ENCODE measurements at places on chromosomes 16 and 17. TPM values are rescaled to one million over a fixed set of nuclear protein-coding genes. Genes with fewer than 3 reads are reported as not detected.

DNA sequence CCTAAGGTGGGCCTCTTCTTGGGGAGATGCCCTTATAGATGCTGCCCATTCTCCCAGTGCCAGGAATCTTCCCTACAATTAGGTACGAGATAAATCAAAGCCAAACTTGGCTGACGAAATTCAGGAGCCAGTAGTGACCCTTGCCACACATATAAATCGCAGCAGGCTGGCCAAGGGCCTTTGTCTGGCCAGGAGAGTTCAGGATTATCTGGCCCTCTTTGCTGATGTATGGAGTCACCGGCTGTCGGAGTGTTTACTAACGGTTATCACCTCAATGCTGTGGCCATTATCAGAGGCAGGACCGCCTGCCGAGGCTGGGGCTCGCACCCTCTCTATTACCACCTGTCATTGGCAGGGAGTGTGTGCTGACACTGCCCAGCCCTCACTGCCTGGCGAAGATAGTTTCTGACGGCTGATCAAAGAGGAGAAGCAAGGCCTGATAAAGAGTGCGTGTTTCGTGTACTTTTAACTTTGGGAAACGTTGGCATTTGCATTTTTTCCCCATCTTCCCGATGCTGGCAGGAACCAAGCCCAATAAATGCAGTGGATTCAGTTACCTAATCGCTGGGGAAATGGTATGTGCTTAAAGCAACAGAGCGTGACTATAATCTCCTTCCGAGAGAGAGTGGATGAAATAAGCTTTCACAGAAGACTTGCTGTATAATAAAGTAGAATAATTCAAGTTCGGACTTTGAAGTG is 32.8 kb upstream of the TBX2 start:
- no peak for DNase-seq

- DNase-seq: no peak
Observed at GRCh38 chr16:10971560-10971961, 27.2 kb downstream of the CLEC16A start.

GRCh38 chr16:78372277-78372676 is 272.8 kb downstream of the WWOX start:
- no peak for DNase-seq

DNA sequence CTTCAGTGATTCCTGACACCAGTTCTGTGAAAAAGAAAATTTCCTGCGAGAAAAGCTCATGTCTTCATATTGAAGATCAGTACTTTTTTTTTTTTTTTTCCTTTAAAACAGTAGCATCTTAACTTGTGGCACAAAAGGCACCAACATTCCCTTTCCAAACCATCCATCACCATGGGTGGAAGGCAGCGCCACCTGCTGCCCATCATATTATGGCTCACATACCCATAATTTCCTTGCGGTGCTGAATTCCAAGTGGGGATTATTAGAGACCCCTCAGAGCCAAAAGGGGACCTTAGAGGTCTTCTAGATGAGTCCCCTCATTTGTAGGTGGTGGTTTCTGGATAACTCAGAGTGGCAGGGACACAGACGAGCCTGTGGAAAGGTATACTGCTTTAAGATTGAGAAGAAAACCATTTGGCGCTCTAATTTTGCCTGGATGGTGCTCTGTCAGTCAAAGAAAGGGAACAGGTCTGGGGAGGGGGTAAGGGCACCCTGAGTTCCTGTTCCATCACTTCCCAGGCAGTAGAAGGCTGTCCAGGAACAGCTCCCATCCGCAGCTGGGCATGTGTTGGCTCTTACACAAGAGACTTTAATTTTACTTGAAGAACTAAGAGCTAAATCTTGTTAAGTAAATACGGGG is 7.9 kb upstream of the SOST start:
- DNase-seq: no peak

DNA sequence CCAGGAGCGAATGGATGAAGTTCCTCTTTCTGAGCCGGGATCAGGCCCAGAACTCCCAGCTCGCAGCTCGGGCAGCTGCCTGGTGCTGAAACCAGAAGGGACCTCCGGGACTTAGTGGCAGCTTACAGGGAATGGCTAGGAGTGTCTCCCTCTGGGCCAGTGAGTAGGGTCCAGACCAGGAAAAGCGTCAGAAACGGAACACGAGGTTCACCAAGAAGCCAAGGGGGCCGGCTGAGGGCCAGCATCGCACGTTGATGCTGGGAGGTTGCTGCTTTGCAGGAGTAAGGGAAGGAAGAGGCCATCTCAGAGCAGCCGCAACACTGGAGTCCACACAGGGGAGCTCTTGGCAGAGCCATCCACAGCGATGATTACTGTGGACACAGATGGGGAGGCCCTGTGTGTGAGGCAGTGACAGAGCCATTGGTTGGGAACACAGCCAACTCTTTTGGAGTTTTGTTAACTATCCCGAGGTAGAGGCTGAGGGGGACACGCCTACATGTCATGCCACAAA is 74.0 kb upstream of the CREBBP start:
- DNase-seq: no peak

GRCh38 chr17:10804546-10804945 is 647 bp upstream of the TMEM238L start:
- DNase-seq: no peak

DNA sequence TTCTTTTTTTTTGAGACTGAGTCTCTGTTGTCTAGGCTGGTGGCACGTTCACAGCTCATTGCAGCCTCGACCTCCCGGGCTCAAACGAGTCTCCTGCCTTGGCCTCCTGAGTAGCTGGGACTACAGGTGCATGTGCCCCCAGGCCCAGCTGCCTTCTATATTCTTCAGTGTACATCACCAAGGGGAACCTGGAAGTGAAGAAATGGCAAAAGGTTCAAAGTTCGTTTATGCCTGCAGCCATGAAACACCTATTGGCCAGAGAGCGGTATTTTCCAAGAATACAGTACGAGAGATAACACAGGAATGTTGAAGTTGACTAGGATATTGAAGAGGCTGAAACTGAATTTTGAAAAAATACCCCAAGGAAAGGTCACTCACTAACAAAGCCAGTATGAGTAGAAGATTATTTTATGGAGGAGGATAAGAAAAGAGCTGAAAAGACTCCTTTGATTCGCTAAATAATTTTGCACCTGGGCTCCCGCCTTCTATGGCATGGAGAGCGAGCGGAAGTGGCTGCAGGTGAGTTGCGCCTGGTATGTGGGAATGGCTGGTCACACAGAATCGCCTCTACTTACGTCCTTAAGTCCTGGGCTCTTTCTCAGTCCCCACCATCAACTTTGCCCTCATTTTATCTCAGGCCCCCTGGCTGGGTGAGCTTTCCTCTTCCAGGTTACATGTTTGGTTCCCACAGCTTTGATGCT is 9.8 kb downstream of the ST6GALNAC1 start:
- no peak for DNase-seq

GRCh38 chr16:62963846-62964245 is 927.6 kb upstream of the CDH8 start:
- DNase-seq: no peak

GRCh38 chr16:681746-682427 is 1.7 kb downstream of the STUB1 start:
- DNase-seq: peak; percentile 61

GRCh38 chr17:78818152-78818846 is 22.3 kb downstream of the USP36 start:
- no peak for DNase-seq

DNA sequence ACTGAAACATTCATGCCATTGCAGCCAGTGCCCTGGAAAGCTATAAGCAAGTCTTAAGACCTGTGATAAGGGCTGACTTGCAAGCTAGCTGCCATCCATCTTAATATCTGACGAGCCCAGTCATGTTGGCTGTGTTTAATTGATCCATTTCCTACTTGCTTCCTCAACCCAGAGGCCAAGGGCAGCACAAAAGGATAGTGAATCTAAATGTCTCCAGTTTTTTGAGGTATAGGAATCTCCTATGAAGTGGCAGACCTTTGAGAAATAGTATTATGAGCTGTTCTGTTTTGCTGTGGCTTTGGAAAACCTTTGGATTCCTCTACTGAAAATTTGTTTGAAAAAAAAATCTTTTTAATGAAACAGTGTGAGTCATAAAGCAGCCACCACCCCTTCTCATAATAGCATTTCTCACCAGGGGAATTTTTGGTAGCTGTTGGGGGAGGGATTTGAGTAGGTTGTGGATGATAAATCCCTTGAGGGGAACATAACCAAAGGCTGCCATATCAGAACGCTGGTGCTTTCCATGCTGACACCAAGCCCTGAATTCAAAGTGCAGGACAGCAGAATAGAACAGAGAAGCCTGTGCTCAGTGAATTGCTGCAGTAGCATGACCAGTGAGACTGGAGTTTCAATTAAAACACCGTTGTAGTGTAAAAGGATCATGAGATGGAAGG is 12.9 kb downstream of the ZNRF1 start:
- no peak for DNase-seq

DNA sequence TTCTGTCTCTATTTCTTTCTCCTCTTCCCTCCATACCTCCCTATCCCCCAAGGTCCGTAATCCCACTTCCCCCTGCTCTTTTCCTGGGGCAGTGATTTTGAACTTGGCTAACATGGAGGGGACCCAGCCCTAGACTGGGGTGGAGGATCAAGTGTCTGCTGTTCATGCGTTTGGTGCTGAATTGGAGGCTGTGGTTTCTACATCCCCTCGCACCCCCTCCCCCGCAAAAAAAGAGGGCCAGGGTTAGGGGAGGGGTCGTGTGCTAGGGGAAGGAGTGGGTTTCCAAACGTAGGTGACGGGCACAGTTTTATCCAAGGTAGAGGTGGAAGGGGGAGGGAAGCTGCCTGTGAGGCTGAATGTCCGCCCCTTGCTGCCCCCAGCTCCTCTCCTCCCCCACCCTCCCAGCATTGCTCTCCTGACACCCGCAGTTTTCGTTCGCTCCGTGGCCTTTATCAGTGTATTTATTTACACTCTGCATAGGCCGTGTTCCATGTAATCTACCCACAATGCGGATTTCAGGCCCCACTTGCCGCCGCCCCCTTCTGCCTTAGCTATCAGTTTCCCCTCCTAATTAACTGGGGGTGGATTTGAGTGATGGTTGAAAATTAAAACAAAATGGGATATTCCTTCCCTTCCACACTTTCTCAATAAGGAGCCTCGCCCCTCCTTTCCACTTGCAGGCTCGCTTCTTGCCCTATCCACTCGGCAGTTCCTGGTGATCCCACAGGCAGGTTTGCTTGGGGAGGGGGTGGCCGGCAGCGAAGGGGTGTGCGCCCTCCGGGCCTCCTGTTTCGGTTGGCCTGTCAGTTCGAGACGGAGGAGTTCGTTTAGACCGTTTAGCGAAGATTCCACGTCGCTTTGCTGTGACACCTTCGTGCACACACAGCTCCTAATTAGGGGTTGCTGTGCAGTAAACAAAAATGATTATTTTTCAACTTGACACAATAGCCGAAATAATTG is 2.0 kb downstream of the GNAO1 start:
- no peak for DNase-seq

DNA sequence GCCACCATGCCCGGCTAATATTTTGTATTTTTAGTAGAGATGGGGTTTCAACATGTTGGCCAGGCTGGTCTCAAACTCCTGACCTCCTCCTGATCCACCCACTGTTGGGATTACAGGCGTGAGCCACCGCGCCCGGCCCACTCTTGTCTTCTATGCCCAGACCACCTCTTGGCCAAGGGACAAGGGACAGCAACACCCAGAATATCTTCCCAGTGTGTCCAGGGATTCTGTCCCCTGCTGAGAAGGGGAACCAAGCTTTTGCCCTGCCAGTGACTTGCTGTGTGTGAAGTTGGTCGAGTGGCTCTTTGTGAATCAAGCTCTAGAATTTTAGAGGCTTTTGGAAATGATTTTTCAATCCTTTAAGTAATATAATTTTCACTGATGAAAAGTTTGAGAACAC is 1.7 kb upstream of the MPO start:
- DNase-seq: peak; percentile 33

DNA sequence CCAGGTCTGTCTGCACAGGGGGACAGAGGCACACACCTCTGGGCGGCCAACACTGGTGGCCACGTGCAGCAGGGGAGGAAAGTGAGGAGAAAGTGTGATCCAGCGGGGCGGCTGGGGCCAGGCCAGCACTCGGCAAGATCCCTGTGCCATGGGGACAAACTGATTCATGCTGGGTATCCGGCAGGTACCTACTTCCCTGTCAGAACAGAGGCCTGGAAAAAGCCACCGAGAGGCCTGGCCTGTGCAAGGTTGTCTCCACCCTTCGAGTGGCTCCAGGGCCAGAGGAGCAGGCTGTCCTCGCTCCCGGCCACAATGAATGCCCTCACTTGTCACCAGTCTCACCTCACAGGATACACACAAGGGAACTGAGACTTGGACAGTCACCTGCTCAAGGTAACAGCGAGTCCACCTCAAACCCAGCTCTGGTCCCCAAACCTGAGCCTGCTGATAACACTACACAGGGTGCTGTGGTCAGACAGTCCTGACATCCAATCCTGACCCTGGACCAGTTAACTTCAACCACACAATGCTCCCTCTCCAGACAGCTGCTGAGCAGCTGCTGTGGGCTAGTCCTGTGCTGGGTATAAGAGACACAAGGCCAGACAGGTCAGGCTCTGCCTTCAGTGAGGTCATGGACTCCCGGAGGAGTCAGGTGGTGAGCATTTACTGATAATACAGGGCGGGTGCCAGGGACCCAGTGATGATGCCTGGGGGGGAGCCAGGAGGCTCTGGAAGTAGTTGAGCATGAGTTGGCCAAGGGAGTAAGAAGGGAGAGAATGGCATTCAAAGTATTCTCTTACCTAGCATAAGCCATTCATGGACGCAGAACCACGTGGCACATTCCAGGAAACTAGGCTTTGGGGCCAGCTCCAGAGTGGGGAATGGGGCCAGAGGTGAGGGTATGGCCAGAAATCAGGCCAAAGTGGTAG is 53.0 kb downstream of the VAC14 start:
- DNase-seq: no peak

GRCh38 chr16:11639925-11640899 is 28.0 kb upstream of the SNN start:
- DNase-seq: peak; percentile 70

DNA sequence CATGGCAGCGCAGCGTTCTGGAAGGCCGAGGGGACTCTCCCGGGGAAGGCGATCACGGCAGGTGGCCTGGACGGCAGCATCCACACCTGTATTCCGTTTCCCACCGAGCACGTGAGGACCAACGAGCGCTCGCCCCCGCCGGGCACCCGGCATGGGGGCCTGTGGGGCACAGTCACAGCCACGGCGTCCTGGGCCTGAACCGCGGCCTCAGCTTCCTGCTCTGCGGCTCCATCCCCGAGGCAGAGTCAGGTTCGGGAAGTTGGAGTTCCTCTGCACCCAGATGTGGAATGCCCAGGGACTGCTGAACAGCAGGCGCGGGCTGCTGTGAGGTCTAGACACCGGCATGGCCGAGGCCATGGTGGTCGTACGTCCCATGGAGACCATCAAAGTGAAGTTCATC is 1713.9 kb downstream of the TP53TG3F start:
- DNase-seq: no peak

GRCh38 chr16:17998550-17998949 is 338.0 kb downstream of the NPIPA8 start:
- no peak for DNase-seq

The RSL1D1 gene
- 130 TPM for total RNA-seq

The MYH2 gene
- total RNA-seq: not detected

The SMTNL2 gene
- total RNA-seq: 0.59 TPM

The TNFRSF13B gene
- not detected for total RNA-seq

The KRT39 gene
- not detected for total RNA-seq

The HNF1B gene
- total RNA-seq: 30.8 TPM

The CBX2 gene
- total RNA-seq: 3.1 TPM

The SNAI3 gene
- 0.19 TPM for total RNA-seq

The FOXJ1 gene
- total RNA-seq: 0.37 TPM

The BIRC5 gene
- total RNA-seq: 0.12 TPM
